Dermis blood vessel endothelial cell (primary cell): ENCODE measurements at places on chromosomes 2 and 18. TPM values are rescaled to one million over a fixed set of nuclear protein-coding genes. Genes with fewer than 3 reads are reported as not detected.

Gene PLCD4
- total RNA-seq, result 1.7 and 4.7 TPM in 2 replicates

Gene PKDCC
- 2.0 and 2.6 TPM in 2 replicates for total RNA-seq

Gene UBE2F
- total RNA-seq, result 59.0 and 59.4 TPM in 2 replicates

Gene SALL3
- total RNA-seq, result under 0.01 and 0.05 TPM in 2 replicates

Gene SOWAHC
- 11.1 and 14.3 TPM in 2 replicates for total RNA-seq

Gene ARPC2
- 278 and 352 TPM in 2 replicates for total RNA-seq

Gene PPIL3
- total RNA-seq, result 18.9 and 20.6 TPM in 2 replicates
